Stimulated activated CD4-positive, alpha-beta T cell treated with anti-CD3 and anti-CD28 coated beads, Interleukin-4, amount 100 ng/mL, for 4 hours (primary cell): ENCODE measurements at places on chromosomes 12 and 14.

DNA sequence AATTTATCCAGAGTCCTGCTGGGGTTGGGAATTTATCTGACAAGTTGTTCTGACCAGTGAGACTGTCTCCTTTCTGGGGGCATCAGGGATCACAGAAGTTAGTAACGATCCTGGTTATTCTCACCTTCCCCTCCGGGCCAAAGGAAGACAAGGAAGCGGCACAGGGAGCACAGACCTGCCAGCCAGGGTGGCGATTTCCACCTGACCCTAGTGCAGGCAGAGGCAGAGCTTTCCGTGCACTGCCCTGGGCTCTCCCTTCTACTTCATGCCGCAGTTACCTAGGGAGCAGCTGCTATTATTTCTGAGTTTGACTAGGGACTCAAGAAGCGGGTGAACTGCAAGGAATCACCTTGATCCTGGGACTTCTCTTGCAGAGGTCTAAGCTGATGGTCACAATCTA lies 7.4 kb downstream of the TMEM106C start:
- DNase-seq = no peak

DNA sequence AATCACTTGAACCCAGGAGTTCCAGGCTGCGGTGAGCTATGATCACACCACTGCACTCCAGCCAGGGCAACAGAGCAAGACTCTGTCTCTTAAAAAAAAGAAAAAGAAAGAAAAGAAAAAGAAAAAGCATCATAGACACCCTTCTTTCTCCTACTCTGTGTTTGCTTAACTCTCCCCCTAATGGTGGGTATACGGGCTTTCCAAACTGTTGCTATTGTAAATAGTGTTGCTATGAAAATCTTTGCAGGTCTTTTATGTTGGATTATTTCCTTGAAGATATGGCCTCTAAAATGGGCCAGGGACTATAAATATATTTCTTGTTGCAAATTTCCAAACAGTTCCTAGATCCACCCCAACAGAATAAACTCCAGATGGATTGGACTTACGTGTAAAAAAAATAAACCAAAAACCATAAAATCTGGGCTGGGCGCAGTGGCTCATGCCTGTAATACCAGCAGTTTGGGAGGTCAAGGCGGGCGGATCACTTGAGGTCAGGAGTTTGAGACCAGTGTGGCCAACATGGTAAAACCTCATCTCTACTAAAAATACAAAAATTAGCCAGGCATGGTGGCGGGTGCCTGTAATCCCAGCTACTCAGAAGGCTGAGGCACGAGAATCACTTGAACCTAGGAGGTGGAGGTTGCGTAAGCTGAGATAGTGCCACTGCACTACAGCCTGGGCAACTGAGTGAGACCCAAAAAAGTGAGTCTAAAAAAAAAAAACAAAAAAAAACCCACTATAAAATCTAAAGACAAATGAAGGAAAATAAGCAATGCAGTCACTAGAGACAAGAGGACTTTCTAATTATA lies 25.9 kb downstream of the NFKBIA start:
- DNase-seq = no peak

- DNase-seq = no peak
Measured at GRCh38 chr14:89936654-89937185, 17.8 kb downstream of the EFCAB11 start.

DNA sequence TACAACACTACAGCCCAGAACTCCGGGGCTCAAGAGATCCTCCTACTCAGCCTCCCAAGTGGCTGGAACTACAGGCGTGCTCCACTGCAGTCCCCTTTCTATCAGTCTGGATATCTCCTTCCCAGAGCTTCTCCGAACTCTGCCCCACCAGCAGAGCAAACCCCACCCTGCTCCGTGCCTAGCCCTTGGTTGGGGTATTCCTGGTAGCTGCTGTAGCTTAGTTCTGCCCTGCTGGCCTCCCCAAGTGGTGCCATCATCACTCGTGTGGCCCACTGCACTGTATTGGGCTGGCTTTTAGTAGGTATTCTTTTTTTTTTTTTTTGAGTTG lies 9.5 kb downstream of the HSP90AA1 start:
- DNase-seq = no peak

- DNase-seq = no peak
Measured at GRCh38 chr14:38278035-38278434, 22.1 kb upstream of the CLEC14A start.

- DNase-seq = no peak
Measured at GRCh38 chr12:3564411-3564810, 73.4 kb downstream of the PRMT8 start.

DNA sequence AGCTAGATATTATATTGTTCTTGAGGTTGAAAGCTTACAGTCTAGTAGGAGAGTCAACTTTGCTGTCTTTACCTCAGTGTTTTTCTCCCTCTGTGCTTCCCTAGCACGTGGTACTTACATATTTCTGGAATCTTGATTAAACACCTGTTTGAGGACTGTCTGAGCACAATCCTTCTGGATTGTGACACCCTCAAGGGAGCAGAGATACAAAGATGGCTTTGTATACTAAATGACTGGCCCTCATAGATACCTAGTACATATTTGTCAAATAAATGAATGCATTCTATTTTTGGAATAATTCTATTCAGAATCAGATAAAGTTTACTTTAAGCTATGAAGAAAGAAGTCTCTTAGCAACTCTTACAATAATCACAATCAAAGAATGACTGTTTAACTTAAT lies 113.3 kb downstream of the LRRK2 start:
- DNase-seq = no peak

DNA sequence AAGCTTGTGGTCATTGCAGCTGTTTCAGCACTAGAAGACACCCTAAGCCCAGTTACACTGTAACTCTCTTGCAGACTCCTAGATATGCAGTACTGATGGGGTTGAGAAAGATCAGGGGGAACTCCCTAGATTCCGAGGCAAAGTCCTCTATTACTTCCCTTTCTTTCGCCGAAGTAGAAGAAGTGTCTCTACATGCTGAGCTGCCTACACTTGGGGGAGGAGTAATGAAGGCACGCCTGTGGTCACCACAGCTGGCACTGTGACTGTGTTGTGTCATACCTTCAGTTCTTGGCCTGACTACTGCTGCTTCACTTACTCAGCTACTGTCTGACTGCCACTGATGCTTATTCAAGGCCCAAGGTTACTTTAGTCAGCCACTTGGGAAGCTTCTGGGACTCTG lies 35.1 kb upstream of the RPL10L start:
- DNase-seq = no peak

- DNase-seq = no peak
Measured at GRCh38 chr14:95296966-95297365, 22.7 kb downstream of the CLMN start.

DNA sequence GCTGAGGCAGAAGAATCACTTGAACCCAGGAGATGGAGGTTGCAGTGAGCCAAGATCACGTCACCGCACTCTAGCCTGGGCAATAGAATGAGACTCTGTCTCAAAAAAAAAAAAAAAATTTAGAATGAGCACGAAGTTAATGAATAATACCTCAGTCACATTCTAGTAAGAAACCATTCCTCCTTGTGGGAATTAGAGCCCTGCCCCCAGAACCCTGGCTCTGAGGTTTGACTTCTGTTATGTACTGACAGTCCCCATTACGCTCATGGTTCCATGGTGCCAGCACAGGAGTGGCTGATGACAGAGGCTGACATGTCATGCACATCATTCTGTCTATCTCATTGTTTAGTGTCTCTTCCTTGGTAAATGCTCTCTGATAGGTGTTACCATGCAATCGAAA lies 132.6 kb upstream of the FGD4 start:
- no peak for DNase-seq

GRCh38 chr14:56280843-56281242 lies 162.6 kb downstream of the PELI2 start:
- DNase-seq = no peak

- no peak for DNase-seq
Measured at GRCh38 chr12:71057330-71057729, 100.5 kb downstream of the TSPAN8 start.

GRCh38 chr14:71346685-71347084 lies 439.4 kb downstream of the PCNX1 start:
- DNase-seq = no peak

GRCh38 chr12:133023566-133023965 lies 13.7 kb upstream of the ZNF84 start:
- DNase-seq = no peak

GRCh38 chr12:70756118-70756517 lies 118.9 kb upstream of the PTPRB start:
- DNase-seq = no peak

DNA sequence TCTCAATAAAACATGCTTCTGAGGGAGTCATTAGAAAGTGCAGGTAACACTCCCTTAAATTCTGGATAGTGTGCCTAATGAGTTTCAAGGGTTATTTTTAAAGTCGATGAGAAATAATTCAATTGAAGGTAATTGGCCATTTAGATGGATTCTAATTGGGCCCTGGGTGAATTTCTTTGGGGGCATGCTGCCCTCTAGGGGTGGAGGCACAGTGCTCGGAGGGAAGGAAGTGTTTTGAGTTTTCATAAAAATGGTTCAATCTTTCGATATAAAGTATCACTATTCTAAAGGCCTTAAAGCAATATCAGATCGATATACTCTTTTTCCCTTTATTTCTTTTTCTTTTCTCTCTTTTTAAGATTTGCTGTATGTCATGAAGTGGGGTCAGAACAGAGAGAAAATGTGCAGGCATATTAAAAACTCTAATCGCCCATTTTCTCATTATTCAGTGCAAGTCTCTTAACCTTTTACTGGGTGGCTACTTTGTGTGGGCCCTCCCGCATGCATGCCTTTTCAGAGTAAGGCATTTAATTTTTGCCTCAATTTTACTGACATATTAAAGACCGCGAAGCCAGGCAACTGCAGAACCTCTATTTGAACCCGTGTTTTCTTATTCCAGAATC lies 25.5 kb downstream of the NKX2-8 start:
- DNase-seq = peak; percentile 25

GRCh38 chr14:45298423-45299117 lies 45.6 kb upstream of the MIS18BP1 start:
- DNase-seq = no peak

DNA sequence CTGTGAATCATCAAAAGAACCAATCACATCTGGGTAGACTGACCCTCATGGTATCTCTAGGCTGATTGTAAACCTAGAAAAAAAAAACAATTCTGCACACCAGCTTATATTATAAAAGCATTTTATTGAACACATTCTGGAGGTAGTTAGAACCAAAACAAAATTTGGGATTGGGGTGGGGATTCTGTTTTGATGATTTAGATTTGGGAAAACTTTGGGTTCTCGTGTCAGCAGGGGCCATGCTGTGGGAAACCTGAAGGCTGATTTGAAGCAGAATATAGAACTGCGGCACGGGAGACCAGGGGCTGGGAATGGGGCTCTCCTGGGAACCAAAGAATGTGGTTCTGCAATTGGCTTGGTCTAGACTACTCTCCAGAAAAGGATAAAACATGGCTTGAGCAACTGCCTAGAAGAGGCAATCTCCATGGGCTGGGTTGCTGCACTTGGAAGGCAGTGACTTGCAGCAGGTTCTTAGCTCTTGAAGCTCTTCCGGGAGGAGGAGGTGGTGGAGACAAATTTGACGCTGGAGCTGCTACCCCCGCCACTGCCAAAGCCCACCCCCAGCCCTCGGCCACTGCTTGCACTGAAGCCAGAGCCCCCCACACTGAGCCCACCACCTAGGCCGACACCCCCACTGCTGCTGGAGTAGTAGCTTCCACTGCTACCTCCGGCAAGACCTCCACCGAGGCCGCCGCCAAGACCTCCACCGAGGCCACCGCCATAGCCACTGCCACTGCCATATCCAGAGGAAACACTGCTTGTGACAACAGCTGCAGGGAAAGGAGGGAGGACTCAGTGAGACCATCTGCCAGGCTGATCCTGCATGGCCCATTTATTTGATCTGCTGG lies 5.5 kb downstream of the KRT5 start:
- DNase-seq = no peak

DNA sequence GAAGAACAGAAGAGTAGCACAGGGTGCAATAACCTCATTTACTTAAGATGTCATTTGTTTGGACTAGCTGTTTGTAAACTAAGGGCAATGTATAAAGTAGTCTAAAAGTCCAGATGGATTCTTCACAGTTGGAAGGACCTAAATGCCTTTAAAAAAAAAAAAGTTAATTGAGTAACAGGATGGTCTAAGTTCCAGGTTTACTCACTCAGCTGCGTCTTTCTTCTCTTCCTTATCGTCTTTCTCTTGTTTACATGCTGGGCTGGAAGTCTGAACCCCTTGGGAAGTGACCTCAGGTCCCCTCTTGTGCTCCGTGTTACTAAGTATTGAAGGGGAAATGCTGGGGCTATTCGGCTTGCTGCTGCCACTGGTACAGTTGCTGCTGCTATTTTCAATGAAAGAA lies 82.5 kb downstream of the SH2B3 start:
- no peak for DNase-seq

GRCh38 chr14:69504775-69505174 lies 20.2 kb downstream of the PLEKHD1 start:
- DNase-seq = no peak

DNA sequence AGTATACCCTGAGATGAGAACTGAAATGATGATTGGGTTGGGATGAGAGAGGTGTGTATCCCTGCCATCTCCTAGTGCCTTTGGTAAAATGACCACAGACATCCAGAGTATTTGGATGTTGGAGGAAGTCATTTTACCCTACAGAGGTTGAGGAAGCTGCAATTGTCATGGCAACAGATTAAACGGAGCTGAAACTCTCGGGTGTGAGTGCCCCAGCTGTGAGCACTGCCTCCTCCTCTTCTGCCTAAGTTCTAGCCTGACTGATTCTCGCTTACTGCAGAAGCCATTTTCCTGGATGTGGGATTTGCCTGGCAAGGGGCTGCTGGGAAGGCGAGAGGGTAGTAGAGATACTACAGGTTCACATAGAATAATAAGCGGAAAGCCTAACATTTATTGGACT lies 10.3 kb upstream of the PPP4R4 start:
- DNase-seq = no peak

DNA sequence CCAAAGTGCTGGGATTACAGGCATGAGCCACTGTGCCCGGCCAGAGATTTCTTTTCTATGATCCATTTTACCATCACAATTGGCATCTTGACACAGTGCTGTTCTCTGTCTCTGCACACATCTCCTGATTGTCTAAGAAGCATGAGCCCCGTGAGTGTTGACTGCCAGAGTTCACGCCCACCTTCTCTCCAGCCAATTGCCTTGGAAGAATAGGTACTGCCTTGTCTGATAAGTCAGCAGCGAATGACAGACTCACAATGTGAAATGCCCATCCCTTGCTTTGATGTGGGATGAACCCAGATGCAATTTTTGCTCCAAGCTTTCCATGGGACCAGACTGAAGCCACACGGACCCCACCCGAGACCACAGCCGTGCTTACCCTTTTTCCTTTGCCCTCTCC lies 19.3 kb downstream of the EIF5 start:
- DNase-seq = no peak
